ENCODE measurements at places on chromosomes 5 and 9. TPM values are rescaled to one million over a fixed set of nuclear protein-coding genes. Genes with fewer than 3 reads are reported as not detected.

The OR1J2 gene
- not detected for polyA plus RNA-seq

The EQTN gene
- polyA plus RNA-seq, result 0.34 TPM

GRCh38 chr9:97630591-97630990, 2.6 kb downstream of the TSTD2 start:
- H3K27me3 ChIP-seq, result no peaks in the 10 kb centered on the region
- peaks cover 4% of the 10 kb centered on the region for H3K4me1 ChIP-seq

- peaks cover 20% of the 10 kb centered on the region for H3K27me3 ChIP-seq
- H3K4me3 ChIP-seq, result no peak overlapping the region
- no peak overlapping the region for H3K27ac ChIP-seq
- DNase-seq, result no peak
Observed at GRCh38 chr5:17398431-17398830, 99.6 kb upstream of the TAF11L2 start.

The SHB gene
- polyA plus RNA-seq, result 17.8 TPM

GRCh38 chr5:37667430-37667829, 172.4 kb downstream of the GDNF start:
- H3K36me3 ChIP-seq, result no peaks in the 10 kb centered on the region
- H3K4me3 ChIP-seq, result no peak overlapping the region
- no peak for DNase-seq
- H3K27ac ChIP-seq, result no peak overlapping the region
- peaks cover 9% of the 10 kb centered on the region for H3K4me1 ChIP-seq
- H3K27me3 ChIP-seq, result no peaks in the 10 kb centered on the region

DNA sequence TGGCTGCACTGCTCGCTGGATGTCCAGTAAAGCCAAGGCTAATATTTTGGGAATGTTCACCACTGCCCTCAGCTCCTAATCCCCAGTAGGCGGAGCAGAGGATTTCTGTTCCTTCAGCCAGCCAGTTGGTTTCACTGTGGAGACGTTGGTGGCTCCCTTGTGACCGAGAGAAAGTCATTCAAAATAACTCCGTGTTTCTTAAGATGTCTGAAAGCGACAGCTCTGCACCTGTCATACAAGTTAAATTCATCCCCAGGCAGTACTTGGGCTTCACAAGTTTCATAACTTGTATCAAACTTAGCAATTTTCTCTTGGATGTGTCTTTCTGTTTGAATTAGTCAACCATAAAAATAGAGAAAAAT, 382 bp upstream of the CDKN2B start:
- no peak for DNase-seq
- H3K27me3 ChIP-seq, result peaks cover 53% of the 10 kb centered on the region
- no peaks in the 10 kb centered on the region for H3K36me3 ChIP-seq

The TMEM174 gene
- polyA plus RNA-seq, result not detected

The ADGRD2 gene
- not detected for polyA plus RNA-seq

The FBP2 gene
- polyA plus RNA-seq, result 0.25 TPM

DNA sequence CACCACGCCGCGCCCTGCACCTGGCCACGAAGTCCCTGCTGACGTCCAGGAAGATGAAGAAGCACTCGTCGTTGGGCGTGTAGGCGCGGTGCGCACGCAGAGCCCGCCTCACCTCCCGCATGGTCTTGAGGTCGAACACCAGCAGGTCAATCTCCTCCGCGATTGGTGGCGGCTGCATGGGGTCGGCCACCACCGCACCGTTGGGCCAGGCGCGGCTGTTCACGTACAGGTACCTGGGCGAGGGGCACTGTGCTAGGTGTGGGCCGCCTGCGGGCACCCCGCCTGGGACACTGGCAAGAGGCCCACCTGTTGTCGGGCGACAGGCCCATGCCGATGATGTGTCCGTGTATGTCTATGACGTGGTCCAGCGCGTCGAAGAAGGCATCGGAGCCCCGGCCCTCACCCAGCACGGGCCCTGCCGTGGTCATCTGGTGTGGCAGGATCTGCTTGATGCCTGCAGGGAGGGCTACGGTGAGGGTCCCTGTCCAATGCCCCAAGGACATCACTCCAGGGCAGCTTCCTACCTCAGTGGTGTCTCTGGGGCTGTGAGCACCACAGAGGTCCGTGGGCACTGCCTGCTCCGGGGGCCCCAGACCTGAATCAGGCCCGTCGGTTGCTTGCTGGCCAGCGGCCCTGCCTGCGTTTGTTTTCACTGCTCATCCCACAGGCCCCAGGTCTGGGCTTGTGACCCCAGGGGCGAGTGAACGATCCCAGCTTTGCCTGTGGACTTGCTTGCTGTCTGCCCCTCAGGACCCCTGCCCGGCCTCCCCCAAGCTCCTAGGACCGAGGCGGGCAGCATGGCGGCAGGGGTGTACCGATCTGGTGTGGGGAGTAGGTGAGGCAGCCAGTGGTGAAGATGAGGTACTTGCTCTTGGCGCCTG, 3.1 kb downstream of the FBXW5 start:
- peaks cover 26% of the 10 kb centered on the region for H3K4me1 ChIP-seq
- no peaks in the 10 kb centered on the region for H3K27me3 ChIP-seq
- no peak for DNase-seq
- no peak overlapping the region for H3K27ac ChIP-seq

GRCh38 chr9:100126423-100126822, 27.4 kb downstream of the INVS start:
- H3K36me3 ChIP-seq, result peaks cover 4% of the 10 kb centered on the region
- no peak overlapping the region for H3K4me3 ChIP-seq
- H3K27me3 ChIP-seq, result no peaks in the 10 kb centered on the region
- no peaks in the 10 kb centered on the region for H3K4me1 ChIP-seq
- H3K27ac ChIP-seq, result no peak overlapping the region

The PCDHGA1 gene
- 0.30 TPM for polyA plus RNA-seq

GRCh38 chr5:145347026-145347616, 488.0 kb downstream of the PRELID2 start:
- H3K27me3 ChIP-seq, result no peaks in the 10 kb centered on the region
- H3K27ac ChIP-seq, result no peak overlapping the region
- no peaks in the 10 kb centered on the region for H3K36me3 ChIP-seq
- no peaks in the 10 kb centered on the region for H3K4me1 ChIP-seq
- H3K4me3 ChIP-seq, result no peak overlapping the region

GRCh38 chr9:133340256-133340655, 4.3 kb upstream of the SURF6 start:
- H3K4me3 ChIP-seq, result no peak overlapping the region
- H3K4me1 ChIP-seq, result peaks cover 4% of the 10 kb centered on the region
- no peak overlapping the region for H3K27ac ChIP-seq
- no peak for DNase-seq
- H3K27me3 ChIP-seq, result no peaks in the 10 kb centered on the region

- H3K4me1 ChIP-seq, result no peaks in the 10 kb centered on the region
- no peak for DNase-seq
- no peak overlapping the region for H3K27ac ChIP-seq
- no peaks in the 10 kb centered on the region for H3K27me3 ChIP-seq
- H3K4me3 ChIP-seq, result no peak overlapping the region
- peaks cover 24% of the 10 kb centered on the region for H3K36me3 ChIP-seq
Observed at GRCh38 chr9:13163946-13164345, 115.5 kb downstream of the MPDZ start.

DNA sequence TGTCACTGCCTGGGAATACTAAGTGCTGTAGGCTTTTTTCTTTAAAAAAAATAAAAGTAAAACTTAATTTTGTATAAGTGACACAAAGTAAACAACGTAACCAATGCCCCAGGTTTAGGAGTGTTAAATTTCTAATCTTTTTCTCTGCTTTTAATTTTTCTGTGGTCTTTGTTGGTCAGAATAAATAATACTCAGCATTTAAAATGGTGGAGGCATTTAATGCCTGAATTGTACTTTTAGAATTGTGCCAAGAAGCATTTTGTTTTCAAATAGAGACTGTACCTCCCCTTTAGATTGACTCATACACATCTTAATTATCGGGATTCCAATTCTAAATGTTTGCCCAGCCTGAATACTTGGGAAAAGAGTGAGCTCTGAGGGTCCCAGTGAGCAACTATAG, 1.6 kb downstream of the DMXL1 start:
- H3K4me3 ChIP-seq, result peak overlapping the region; percentile 84
- no peak for DNase-seq
- H3K27me3 ChIP-seq, result no peaks in the 10 kb centered on the region
- no peaks in the 10 kb centered on the region for H3K36me3 ChIP-seq
- H3K27ac ChIP-seq, result no peak overlapping the region
- H3K4me1 ChIP-seq, result peaks cover 11% of the 10 kb centered on the region

DNA sequence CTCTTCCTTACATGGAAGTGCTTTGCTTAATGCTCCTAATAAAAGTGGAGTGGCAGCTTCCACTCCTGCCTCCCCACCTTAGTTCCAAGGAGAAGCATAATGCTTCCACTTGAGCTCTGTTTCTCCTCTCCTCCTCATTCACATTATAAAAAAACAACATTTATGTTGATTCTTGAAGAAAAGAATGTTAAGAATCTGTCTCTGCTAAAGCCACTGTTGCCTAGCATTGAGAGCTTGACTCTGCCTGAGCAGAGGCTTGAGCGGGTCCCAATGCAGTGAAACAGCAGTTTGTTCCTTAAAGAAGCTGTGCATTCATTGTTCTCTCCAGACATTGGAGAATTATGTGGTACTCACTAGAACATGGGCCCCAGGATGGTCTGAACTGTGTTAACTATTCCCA, 101.5 kb upstream of the GHR start:
- H3K4me3 ChIP-seq, result no peak overlapping the region
- H3K27me3 ChIP-seq, result no peaks in the 10 kb centered on the region
- no peak overlapping the region for H3K27ac ChIP-seq
- no peak for DNase-seq

DNA sequence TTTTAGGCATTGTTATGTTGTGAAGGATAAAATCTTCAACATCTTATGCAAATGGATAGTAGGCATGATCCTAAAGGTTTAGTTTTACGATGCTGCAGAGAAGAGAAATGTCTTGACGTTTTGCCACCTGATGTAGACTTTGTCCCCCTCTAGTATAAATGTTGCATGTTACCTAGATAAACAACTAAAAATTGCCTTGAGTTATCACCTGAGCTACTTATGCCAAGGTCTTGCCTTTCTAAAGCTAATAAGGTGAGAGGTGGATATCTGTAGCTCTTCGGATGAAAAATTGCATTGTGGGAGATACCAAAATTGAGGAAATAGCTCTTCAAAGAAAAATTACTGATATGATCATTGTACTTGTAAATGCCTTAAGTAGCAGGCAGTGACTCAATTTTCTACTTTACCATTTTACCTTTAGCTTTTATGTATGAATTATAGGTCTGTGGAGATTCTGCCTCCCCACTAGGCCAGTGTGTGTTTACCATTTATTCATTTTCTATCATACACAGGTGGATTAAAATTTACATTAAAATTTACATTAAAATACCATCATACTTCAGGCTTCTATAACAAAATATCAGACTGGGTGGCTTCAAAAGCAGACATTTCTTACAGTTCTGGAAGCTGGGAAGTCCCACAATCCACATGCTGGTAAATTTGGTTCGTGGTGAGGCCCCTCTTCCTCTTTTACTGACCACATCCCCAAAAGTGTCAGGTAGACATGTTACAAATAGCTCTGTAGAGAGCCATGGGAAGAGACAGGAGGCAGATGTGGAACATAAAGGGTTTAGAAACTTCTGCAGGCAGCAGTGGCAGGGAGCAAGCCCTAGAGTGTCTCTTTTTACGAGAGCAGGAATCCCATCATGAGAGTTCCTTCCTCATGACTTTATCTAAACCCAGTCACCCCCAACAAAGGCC, 100.7 kb upstream of the ERBIN start:
- peak; percentile 92 for DNase-seq
- peak overlapping the region; percentile 91 for H3K27ac ChIP-seq
- H3K4me3 ChIP-seq, result no peak overlapping the region
- H3K4me1 ChIP-seq, result peaks cover 39% of the 10 kb centered on the region

GRCh38 chr9:130039528-130040147, 3.4 kb downstream of the FNBP1 start:
- H3K27me3 ChIP-seq, result peaks cover 30% of the 10 kb centered on the region
- no peak overlapping the region for H3K4me3 ChIP-seq
- no peak overlapping the region for H3K27ac ChIP-seq
- H3K4me1 ChIP-seq, result peaks cover 9% of the 10 kb centered on the region
- no peak for DNase-seq
- no peaks in the 10 kb centered on the region for H3K36me3 ChIP-seq

GRCh38 chr9:88007291-88007650, 32.9 kb upstream of the CDK20 start:
- H3K27ac ChIP-seq, result no peak overlapping the region
- DNase-seq, result no peak
- H3K36me3 ChIP-seq, result no peaks in the 10 kb centered on the region
- no peaks in the 10 kb centered on the region for H3K27me3 ChIP-seq
- peaks cover 7% of the 10 kb centered on the region for H3K4me1 ChIP-seq
- H3K4me3 ChIP-seq, result no peak overlapping the region

- H3K36me3 ChIP-seq, result peaks cover 30% of the 10 kb centered on the region
- no peaks in the 10 kb centered on the region for H3K4me1 ChIP-seq
- no peak for DNase-seq
Observed at GRCh38 chr5:31470608-31471007, 61.3 kb downstream of the DROSHA start.

DNA sequence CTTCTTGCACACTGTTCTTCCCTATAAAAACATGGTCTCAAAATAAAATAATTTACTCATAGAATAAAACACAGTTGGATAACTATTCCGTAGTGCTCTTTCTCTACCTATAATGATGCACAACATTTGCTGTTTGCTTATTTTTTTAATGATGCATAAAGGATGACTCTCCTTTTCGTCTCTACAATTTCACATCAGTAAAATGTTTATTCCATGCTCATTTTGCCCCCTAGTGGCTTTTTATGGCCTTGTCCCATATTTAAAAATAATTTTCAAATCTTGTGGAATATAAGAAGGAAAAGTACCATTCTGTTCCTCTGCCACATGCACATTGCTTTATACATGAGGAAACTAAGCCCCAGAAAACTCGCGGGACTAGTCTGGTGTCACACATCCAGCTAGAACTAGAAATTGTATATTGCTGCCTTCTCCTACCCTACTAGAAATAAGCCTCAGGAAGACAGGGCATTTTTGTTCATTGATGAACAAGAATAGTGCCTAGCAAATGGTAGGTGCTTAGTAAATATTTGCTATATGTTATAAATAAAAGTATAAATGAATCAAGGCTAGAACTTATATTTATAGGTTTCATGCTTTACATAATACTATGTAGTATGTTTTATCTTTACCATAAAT, 12.7 kb downstream of the KCTD16 start:
- no peak overlapping the region for H3K4me3 ChIP-seq
- no peaks in the 10 kb centered on the region for H3K4me1 ChIP-seq
- no peaks in the 10 kb centered on the region for H3K27me3 ChIP-seq
- no peaks in the 10 kb centered on the region for H3K36me3 ChIP-seq

DNA sequence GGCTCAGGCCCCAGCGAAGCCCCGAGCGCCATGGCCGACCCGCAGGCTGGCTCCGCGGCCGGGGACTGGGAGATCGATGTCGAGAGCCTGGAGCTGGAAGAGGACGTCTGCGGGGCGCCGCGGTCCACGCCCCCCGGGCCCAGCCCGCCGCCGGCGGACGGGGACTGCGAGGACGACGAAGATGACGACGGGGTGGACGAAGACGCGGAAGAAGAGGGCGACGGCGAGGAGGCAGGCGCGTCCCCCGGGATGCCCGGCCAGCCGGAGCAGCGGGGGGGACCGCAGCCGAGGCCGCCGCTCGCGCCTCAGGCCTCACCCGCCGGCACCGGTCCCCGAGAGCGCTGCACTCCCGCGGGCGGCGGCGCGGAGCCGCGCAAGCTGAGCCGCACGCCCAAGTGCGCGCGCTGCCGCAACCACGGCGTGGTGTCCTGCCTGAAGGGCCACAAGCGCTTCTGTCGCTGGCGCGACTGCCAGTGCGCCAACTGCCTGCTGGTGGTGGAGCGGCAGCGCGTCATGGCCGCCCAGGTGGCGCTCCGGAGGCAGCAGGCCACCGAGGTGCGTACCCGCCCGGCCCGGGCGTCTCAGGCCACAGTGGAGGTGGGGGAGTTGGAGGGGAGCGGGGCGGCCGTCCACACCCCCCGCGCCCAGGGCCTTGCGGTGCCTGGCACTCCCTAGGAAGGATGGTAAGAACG, 1.6 kb downstream of the DMRT2 start:
- peaks cover 87% of the 10 kb centered on the region for H3K27me3 ChIP-seq
- no peak for DNase-seq
- H3K36me3 ChIP-seq, result no peaks in the 10 kb centered on the region
- no peak overlapping the region for H3K4me3 ChIP-seq
- H3K4me1 ChIP-seq, result peaks cover 6% of the 10 kb centered on the region
